ENCODE measurements at places on chromosomes 5 and 9.

DNA sequence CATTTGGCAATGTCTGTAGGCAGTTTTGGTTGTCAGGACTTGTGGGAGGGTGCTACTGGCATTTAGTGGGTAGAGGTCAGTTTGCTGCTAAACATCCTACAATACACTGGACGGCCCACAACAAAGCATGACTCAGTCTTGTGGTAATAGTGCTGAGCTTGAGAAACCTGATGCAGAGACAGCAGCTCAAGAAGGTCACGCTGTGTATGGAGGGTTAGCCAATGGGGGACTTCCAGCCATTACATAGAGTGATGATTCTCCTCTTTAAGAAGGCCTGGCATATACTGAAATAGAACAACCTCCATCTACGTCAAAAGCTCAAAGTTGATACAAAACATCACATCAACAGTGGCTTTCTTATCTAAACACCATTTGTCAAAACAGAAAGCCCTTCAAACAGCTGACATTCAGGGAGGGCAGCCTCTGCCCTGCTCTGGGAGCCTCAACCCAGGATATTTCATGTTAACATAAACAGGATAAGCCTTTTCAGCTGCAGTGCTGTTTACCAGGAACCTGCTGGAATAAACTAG is 143.0 kb downstream of the GPBP1 start:
- peak; percentile 14 for DNase-seq

- DNase-seq: no peak
Observed at GRCh38 chr5:82735160-82735789, 341.9 kb downstream of the TMEM167A start.

GRCh38 chr5:66739951-66740350 is 143.8 kb downstream of the MAST4 start:
- DNase-seq: no peak

DNA sequence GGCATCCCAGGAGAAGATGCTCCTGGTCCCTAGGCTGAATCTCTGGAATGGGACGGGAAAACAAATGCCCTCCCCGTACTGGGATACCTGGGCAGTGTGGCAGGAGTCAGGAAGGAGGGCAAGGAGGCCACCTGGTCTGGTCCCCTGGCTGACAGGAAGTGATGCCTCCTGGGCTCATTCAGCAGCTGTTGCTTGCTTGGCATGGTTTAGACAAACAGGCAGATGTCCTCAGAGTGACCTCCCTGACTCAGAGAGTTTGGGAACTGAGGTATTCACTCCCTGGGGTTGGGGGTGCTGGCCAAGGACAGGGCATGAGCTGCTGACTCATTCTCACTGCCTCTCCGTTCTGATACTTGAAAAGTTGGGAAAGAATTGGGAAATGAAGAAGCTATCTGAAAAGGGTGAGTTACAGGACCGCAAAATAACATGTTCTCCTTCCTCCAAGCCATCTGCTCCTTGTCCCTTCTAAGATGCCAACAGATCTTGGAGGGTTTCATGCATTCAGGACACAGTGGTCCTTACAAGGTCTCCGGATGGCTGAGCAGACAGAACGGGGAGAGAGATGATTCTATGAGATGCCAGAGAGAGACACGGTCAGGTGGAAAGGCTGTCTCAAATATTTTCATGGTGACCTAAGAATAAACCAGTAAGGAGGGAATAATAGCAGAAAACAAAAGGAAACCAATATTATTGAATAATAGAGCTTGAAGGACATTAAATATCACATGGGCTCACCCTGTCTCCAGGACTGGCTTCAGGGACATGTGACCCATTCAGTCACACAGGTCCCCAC is 534.5 kb downstream of the BNC2 start:
- DNase-seq: no peak

All from GM10248 (cell line).